Natural killer cell (primary cell): ENCODE measurements at places on chromosomes 11 and 22.
A peak's percentile ranks its signal among the peaks of the same experiment; 100 is the strongest.

DNA sequence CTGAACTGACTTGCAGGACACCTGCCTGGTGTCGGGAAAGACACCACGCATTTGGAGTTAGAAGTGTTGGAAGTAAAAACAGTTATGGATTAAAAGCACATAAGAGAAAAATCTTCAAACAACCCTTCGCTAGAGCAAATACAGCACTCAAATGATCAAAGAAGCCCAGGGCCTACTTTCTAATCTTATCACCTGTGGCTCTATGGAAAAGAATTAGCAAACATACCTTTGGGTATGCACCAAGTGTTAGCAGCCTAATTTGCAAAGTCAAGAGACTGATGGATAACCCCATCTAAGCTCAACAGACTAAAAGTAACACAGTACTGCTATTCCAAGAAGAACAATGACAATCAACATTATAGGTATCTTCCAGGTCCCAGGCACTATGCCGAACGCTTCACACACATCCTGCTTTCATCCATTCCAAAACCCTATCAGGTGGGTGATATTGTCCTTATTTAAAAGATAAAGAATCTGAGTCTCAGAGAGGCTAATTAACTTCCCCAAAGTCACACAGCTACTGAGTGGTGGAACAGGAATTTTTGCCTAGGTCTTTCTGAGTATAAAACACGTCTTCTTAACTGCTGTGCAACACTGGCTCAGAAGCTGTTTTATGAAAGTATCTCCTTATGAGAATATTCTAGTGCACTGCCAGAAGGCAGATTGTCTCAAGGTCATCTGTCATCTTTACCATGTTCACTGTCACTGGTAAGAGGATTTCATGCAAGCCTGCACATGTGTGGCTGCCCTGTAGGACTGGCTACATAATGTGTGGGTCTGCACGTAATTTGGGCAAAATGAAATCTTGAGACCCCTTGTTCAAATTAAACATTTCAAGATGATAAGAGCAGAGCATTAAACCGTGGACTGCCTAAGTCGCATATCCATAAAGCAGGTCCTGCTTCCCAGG lies 16.4 kb downstream of the SLC1A2 start:
- no peak for DNase-seq

- DNase-seq = no peak
These were observed 556 bp downstream of the CDCA5 start for GRCh38 chr11:65083134-65083833.

GRCh38 chr11:60954421-60954820 lies 2.4 kb upstream of the SLC15A3 start:
- no peak for DNase-seq

GRCh38 chr11:134252346-134253187 lies 585 bp downstream of the THYN1 start:
- no peak for DNase-seq

- peak; percentile 54 for DNase-seq
These were observed at the start of gene IFTAP for GRCh38 chr11:36594316-36594989. Gene IFTAP, plus strand, starts transcription at chr11:36594502. Its CDS starts 15,602 bp downstream, at chr11:36610104.

DNA sequence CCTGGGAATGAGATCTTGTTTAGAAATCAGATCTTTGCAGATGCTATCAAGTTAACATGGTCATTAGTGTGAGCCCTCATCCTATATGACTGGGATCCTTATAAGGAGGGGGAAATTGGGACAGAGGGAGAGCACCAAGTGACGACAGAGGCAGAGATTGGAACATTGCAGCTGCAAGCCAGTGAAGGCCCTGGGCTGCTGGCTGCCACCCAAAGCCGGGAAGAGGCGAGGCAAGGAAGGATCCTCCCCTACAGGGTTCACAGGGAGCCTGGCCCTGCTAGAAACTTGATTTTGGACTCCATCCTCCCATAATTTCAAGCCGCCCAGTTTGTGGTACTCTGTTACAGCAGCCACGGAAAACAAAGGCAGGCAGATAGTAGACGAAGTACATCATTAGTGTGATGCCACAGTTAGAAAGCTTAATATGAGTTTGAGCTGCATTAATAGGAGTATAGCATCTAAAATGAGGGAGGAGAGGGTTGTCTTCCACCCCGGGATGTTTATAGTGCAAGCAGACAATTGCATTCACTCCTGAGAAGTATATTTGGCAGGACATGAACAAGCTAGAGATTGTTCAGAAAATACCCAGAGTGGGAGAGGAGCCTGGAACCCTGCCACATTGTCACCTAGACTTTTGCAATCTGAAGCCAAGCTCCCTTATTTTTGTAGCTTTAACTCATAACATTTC lies 56.8 kb upstream of the CLMP start:
- DNase-seq = no peak

GRCh38 chr11:99079576-99079975 lies 58.8 kb downstream of the CNTN5 start:
- no peak for DNase-seq

DNA sequence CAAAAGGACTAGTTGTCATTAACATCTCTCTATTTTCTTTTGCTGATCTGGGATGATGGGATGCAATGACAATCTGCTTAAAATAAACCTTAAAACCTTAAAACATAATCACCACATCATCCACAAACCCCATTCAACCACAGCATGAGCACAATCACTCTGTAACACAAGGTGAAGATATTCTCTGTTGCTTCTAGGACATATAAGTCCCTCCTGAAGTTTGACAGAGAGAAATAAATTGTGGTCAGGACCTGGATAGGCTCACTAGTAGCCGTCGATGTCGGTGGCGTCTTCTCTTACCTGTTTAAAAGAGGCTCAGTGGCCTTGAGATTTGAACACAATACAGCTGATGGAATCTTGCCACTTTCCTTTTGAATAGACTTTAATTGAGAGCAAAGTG lies 47.9 kb downstream of the WT1 start:
- DNase-seq = no peak

GRCh38 chr11:70872955-70873735 lies 379.2 kb downstream of the SHANK2 start:
- no peak for DNase-seq

- no peak for DNase-seq
These were observed 27.2 kb upstream of the RASSF10 start for GRCh38 chr11:12981676-12982522.

- peak; percentile 63 for DNase-seq
These were observed 69.2 kb upstream of the INCENP start for GRCh38 chr11:62054484-62055121.

- DNase-seq = no peak
These were observed 289.4 kb downstream of the SBF2 start for GRCh38 chr11:10004526-10005113.

DNA sequence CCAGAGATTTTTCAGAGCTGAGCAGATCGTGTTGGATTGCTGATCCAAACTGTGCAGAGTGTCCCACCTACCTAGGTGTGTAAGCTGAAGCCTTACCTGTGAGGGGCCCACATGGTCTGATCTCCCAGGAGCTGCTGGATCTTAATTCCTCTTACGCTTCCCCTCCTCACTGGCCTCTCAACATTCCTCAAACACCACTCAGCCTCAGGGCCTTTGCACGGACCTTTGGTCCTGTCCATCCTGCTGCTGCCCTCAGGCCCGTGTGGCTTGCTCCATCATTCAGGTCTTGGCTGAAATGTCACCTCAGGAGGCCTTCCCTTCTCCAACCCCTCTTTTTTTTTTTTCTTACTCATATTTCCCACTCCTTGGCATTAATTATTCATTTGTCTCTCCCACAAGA lies 21.1 kb upstream of the RAB1B start:
- no peak for DNase-seq

DNA sequence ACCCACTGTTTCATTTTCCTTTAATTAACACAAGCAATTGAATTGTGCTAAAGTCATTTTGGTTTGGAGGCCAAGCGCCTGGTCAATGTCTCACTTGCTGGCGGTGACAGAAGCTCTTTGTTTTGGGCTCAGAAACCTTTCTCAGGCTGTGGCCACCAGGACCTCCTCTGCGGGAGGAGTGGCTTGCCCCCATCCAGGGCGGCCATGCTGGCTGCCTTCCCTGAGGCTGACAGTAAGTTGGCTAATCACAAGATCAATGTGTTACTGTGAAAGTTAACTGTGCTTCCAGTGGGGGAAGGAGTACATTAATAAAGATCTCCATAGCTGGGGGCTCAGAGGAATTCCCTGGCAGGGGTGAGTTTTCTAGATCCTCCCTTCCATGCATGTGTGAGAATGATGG lies 1074.5 kb downstream of the NTM start:
- DNase-seq = no peak

- no peak for DNase-seq
These were observed 8.7 kb upstream of the CALCA start for GRCh38 chr11:14980854-14981253.

- DNase-seq = no peak
These were observed 104.3 kb downstream of the GAB2 start for GRCh38 chr11:78313181-78313795.

DNA sequence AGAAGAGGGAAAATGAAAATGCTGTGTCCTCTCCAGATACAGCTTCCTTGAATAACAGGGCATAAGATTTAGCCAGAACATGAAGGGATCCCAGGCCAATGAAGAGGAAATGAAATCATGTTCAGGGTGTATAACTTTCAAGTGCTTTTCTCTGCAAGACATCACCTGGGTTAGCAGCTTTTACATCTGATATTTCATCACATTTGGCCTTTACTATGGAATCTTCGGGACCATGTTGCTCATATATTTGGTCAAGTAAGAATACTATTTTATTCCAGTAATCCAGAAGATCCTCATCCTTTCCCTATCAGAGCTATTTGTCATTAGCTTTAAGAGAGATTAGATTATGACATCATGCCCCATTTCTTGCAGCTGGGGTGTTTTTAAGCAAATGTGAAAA lies 66.3 kb upstream of the OR5AK2 start:
- no peak for DNase-seq

DNA sequence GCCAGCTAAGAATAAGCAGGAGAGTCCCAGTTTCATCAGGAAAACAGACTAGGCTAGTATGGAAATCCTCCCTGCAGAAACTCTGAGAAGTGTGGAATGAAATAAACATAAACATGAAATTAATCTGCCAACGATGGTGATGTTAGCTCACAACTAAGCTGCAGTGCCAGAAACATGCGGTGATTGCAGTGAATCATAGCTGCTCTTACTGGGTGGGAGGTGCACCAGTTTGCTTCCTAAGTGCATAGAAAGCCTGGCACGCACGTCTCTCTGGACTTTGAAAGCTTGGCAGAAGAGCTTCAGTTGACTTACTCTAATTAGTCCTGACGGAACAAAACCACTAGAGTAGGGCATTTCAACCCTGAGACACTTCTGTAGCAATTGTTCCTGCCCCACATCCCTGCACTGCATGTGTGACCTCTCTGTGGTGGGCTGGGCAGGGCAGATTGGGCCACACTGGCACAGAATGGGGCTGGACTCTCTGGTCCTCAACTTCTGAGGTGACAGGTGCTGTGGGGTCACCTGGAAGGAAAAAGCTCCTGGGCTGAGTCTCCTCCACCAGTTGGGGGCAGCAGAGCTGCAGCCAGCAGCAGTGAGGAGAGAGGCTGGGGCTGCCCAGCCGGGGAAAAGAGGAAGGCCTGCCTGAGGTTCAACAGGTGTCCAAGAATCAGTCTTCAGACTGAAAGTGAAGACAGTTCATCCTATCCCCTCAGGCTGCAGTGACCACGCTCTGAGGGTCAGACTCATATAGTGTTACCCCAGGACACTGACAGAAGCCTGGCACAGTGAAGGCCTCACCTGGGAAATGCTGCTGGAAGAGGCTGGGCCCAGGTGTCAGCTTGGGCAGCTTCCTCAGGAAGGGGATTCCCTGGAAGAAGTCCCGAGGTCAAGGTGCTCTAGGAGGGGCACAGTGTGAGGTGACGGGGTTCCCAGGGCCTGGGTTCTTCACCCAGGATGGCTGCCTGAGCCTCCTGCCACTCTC lies 40.5 kb downstream of the GGTLC2 start:
- no peak for DNase-seq
